Aortic smooth muscle cell (primary cell): ENCODE measurements at places on chromosomes 5 and 9. TPM values are rescaled to one million over a fixed set of nuclear protein-coding genes. Genes with fewer than 3 reads are reported as not detected.

Gene FCN1
- total RNA-seq = not detected in 2 replicates

Gene SELENOP
- 10.0 and 12.4 TPM in 2 replicates for total RNA-seq

Gene PDE8B
- 0.06 and 0.13 TPM in 2 replicates for total RNA-seq

Gene ORM2
- not detected in 2 replicates for total RNA-seq

Gene MORN5
- not detected in 2 replicates for total RNA-seq

Gene LEAP2
- total RNA-seq = 0.06 and 0.26 TPM in 2 replicates

Gene CCDC107
- total RNA-seq = 16.1 and 19.0 TPM in 2 replicates

Gene ABO
- not detected in 2 replicates for total RNA-seq

Gene OBP2B
- total RNA-seq = not detected in 2 replicates

Gene C1QTNF2
- 3.0 and 3.9 TPM in 2 replicates for total RNA-seq

Gene TRIM36
- total RNA-seq = 0.53 and 0.75 TPM in 2 replicates

Gene GADD45G
- 0.31 and 0.53 TPM in 2 replicates for total RNA-seq

Gene PRDM9
- not detected in 2 replicates for total RNA-seq

Gene PCDHB14
- 0.92 and 1.1 TPM in 2 replicates for total RNA-seq

Gene AK8
- 0.40 and 0.56 TPM in 2 replicates for total RNA-seq

Gene SLC1A1
- 38.7 and 78.2 TPM in 2 replicates for total RNA-seq

Gene PRRC1
- 55.0 and 79.1 TPM in 2 replicates for total RNA-seq

Gene OR1J1
- total RNA-seq = not detected in 2 replicates

Gene RBM22
- 17.7 and 21.3 TPM in 2 replicates for total RNA-seq

Gene IL3
- total RNA-seq = not detected in 2 replicates

Gene SPZ1
- total RNA-seq = not detected in 2 replicates

Gene TAS2R1
- not detected in 2 replicates for total RNA-seq

Gene PAPPA
- total RNA-seq = 8.6 and 21.9 TPM in 2 replicates

Gene NMUR2
- total RNA-seq = not detected in 2 replicates

Gene OR1K1
- not detected in 2 replicates for total RNA-seq

Gene ABCA2
- 33.4 and 40.3 TPM in 2 replicates for total RNA-seq

Gene PCDHB3
- 0.81 and 1.3 TPM in 2 replicates for total RNA-seq

Gene COL5A1
- total RNA-seq = 74.9 and 124 TPM in 2 replicates

Gene F12
- 0.25 and 0.26 TPM in 2 replicates for total RNA-seq

Gene RASEF
- under 0.01 and 0.06 TPM in 2 replicates for total RNA-seq

Gene SPINK4
- total RNA-seq = not detected in 2 replicates

Gene RIMOC1
- 15.3 and 19.3 TPM in 2 replicates for total RNA-seq

Gene TMCO6
- 6.1 and 7.0 TPM in 2 replicates for total RNA-seq

Gene SPINK5
- 0.13 TPM in 1 of 2 replicates, not detected in the other for total RNA-seq

Gene CCDC192
- total RNA-seq = not detected in 2 replicates

Gene INSL4
- under 0.01 TPM in 1 of 2 replicates, not detected in the other for total RNA-seq
